ENCODE measurements at places on chromosomes 16 and 17.

GRCh38 chr17:36482611-36483504 is 3.6 kb upstream of the ZNHIT3 start:
- DNase-seq: peak; percentile 73

- peak; percentile 45 for DNase-seq
These were observed 2.8 kb downstream of the RBFOX3 start for GRCh38 chr17:79607940-79608623.

GRCh38 chr16:57045694-57046381 is 46.5 kb upstream of the CPNE2 start:
- DNase-seq: peak; percentile 23

DNA sequence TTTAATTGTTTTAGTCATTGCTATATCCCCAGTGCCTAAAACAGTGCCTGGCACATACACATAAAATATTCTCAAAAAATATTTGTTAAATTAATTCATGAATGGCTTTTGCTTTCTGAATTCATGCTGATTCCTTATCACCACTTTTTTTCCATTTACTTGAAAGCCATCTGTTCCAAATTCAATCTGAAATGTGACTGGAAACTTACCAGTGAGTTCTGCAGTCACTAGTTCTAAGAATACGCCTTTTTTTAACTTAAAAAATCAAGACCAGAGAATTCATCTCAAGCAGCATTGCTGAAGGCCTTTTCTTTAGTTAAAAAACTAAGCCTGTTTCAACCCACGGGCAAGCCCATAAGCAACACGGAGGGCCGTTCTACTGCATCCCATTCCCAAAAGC is 114.0 kb upstream of the ERCC4 start:
- DNase-seq: no peak

DNA sequence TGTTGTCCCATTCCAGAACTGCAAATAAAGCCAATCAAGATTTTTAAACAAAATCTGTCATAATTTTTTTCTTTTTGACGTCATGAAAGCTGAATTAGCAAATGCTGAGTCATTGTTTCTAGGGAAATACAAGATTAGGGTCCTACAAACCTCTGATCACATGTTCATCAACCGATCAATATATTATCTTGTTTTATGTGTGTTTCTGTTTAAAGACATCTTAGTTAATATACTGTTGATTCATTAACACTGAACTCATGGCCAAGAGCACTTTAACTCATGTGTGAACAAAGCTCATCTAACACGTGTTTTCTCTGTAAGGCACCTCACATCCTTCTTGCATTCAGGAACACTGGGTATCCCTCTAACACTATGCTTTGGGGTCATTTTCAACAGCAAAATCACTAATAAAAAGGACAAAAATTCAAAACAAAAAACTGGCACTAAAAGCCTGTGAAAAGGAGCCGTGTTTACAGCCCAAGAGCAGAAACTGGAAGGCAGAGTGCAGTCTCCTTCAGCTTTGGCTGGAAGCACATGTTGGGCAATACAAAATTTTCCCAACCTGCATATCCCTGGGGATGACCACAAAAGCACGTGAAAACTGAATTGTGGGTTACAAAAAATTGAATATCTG is 102.5 kb downstream of the PARN start:
- DNase-seq: no peak

Data from PC-3 (cell line).